ENCODE measurements at places on chromosomes 6 and 20. TPM values are rescaled to one million over a fixed set of nuclear protein-coding genes. Genes with fewer than 3 reads are reported as not detected.

MAP7 gene
- total RNA-seq: 57.4 TPM

TSPO2 gene
- total RNA-seq: 0.49 TPM

- no peak for DNase-seq
Observed at GRCh38 chr6:159931112-159931511, 37.8 kb upstream of the IGF2R start.

- no peak for DNase-seq
Observed at GRCh38 chr20:57612916-57613315, 7.3 kb downstream of the ZBP1 start.

- no peak for DNase-seq
Observed at GRCh38 chr6:21665392-21666200, 72.0 kb downstream of the SOX4 start.

LAMA4 gene
- total RNA-seq: not detected

DNA sequence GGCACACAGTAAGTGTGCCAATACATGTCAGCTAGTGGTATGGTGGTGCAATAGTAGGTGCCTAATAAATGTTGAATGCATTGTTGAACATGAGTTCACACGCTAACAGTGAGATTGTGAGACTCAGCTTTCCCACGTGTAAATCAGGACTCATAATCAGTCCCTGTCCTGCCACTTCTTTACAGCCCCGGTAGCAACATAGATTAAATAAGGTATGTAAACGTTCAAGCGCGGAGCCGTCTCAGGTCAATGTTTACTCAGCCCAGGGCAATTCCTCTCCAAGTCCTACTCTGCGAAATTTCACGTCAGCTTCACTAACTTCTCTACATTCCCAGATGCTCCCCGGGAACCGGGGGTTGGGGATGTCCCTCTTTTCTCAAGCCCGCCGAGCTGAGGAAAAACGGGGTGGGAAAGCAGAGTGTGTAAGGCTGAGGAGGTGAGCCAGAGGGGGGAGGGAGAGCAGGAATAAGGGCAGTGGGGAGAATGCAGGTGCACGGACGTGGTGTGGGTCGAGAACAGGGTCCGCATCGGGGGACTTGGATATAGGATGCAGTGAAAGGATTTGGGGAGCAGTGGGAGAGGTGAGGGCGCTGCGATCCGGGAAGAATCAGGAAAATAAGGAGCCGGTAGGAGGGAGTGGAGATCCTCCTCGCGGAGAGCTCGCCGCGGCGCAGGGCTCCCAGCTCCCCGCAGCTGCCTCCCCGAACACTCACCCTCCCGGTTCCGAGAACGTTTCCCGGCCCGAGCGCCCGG is 544 bp upstream of the TP53INP2 start:
- peak; percentile 84 for DNase-seq

GRCh38 chr20:4170621-4171537 is 155.5 kb upstream of the RNF24 start:
- DNase-seq: no peak

UNC93A gene
- 36.1 TPM for total RNA-seq

DNA sequence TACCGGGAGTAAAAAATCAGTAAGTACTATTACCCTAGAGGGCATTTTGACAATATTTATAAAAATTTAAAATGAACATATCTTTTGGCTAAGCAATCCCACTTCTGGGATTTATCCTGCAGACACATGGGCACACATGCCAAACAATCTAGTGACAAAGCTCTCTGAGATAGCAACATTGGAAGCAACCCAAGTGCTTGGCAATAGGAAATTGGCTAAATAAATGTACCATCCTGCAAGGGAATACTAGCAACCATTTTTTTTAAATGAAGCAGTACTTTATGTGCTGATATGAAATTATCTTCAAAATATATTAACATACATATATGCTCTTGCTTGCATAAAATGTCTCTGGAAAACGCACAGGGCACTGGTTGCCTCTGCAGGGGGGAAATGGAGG is 133.8 kb downstream of the SNX5 start:
- DNase-seq: no peak

DNA sequence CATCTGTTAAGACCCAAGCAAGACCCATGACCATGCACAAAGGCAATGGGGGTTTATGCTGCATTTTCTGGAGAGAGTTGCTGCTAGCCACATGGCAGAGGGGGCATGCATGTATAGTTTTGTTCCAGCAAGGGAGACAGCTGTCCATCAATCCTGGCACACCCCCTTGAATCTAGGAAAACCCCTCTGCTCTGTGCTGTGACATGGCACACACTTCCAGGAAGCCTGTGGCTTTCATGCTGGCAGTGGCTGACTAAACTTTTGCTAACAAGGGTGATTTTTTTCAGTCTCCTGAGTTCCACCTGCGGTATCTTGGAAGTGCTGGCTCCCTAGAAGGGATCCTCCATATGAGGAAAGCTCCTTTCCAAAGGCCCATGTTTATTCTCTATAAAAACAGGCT is 9.1 kb upstream of the CST4 start:
- DNase-seq: no peak

DNA sequence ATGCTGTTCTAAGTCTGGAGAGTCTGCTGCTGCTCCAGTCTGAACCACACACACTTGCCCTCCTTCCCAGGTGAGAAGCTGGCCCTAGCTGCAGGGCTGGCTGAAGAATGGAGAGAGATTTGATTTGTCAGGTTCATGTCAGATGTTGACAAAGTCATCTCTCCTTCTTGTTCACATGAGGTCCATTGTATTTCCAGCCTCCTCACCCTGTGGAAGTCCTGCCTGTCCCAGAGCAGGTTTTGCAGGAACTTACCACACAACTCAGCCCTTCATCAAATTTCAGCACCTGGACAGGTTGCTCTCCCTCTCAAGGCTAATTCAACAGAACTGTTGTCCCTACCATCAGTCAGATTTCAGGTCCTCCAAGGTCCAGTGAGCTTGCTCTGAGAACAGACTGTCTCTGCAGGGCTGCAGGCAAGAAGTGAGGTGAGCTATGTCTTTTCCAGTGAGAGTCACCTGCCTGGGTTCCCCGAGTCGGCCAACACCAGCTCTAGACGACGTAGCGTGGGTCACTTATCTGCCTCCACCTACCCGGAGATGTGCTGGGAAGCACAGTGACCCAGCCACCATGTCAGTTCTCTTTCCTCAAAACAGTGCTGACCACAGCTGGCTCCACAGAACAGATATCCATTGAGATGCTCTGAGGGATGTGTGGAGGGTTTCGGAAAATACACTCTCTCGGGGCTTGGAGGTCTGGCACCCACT is 58.0 kb upstream of the CD93 start:
- DNase-seq: no peak

DNA sequence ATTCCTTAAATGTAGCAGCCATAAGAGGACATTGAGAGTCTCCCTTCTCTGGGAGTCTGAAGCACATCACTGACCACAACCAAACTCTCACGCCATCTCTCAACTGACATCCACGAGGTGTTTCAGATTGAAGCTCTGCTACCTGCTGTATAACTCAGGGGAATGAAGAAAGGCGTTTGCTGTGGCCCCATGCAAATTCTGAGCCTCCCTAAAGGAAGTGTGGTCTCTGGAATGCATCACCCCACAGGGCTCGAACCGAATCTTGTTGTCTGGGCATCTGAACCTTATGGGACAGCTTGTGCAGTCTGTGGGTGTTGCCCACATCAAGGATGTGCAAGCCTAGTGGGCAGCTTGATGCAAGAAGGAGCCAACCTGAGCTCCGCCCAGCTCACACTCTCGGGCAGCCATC is 10.9 kb downstream of the PMEPA1 start:
- DNase-seq: no peak

DNA sequence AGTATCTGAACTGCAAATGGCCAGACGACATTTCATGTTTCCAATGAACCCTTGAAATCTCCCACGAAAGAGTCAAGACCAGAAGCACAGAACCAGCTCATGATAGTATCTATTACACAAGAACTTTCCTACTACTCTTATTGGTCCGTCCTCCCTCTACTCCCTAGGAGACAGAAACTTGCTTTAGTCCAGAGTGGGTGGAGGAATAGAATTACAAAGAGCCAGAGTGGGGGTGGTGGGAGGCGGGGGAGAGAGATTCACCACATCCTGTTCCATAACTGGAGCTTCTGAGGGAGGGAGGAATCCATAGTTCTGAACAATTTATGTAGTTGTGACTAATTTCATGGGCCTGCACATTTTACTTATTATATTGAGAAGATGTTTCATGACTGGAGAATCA is 18.5 kb upstream of the WFDC10A start:
- no peak for DNase-seq

PNLDC1 gene
- 0.32 TPM for total RNA-seq

- no peak for DNase-seq
Observed at GRCh38 chr6:782141-782540, 89.2 kb upstream of the EXOC2 start.

CST4 gene
- total RNA-seq: 2.7 TPM

CENPB gene
- total RNA-seq: 84.3 TPM

- DNase-seq: no peak
Observed at GRCh38 chr20:20303320-20303719, 64.6 kb upstream of the INSM1 start.

Data from Caco-2 (cell line).